ENCODE measurements at places on chromosomes 6 and 20.

DNA sequence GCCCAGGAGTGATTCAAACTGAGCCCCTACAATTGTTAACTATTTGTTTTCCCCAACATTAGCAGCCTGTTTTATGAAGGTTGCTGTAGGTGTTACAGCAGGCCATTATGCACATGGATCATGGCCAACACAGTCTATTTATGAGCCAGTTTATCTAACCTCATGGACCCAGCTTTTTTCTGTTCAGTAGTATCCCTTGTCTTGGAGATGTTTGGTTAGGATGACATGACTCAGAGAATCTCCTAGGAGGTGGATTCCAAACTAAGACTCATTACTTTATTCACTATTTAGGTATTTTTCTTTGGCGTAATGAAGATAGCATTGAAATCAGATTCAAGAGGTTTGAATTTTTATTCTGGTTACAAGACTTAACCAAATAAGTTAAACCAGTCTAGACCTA, 62.8 kb upstream of the TFB1M start:
- DNase-seq = no peak

DNA sequence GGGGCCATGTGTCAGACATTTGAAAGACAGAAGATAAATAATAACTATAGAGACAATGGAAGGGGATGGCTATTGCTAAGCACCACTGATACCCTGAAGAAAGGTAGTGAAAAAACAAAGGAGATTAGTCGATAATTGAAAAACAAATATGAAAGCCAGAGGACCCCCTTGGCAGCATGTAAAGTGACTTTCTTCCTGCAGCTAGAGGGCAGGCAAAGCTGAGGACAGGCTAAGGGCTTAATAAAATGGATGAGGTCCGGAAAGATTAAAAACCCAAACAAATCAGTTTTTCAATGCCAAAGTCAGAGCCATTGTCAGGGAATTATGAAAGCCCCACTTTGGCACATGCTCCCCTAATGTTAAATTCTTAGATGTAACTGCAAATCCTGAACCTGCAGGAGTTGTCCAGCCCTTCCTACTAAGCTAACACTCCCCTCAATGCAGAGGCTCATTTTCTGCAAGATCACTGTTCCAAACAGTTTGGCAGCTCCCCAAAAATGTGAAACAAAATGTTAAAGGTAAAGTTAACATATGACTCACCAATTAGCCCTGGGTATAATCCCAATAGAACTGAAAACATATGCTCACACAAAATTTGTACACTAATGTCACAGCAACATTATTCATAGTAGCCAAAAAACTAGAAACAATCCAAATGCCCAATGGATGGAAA, 1177.9 kb downstream of the GRIK2 start:
- DNase-seq = no peak

DNA sequence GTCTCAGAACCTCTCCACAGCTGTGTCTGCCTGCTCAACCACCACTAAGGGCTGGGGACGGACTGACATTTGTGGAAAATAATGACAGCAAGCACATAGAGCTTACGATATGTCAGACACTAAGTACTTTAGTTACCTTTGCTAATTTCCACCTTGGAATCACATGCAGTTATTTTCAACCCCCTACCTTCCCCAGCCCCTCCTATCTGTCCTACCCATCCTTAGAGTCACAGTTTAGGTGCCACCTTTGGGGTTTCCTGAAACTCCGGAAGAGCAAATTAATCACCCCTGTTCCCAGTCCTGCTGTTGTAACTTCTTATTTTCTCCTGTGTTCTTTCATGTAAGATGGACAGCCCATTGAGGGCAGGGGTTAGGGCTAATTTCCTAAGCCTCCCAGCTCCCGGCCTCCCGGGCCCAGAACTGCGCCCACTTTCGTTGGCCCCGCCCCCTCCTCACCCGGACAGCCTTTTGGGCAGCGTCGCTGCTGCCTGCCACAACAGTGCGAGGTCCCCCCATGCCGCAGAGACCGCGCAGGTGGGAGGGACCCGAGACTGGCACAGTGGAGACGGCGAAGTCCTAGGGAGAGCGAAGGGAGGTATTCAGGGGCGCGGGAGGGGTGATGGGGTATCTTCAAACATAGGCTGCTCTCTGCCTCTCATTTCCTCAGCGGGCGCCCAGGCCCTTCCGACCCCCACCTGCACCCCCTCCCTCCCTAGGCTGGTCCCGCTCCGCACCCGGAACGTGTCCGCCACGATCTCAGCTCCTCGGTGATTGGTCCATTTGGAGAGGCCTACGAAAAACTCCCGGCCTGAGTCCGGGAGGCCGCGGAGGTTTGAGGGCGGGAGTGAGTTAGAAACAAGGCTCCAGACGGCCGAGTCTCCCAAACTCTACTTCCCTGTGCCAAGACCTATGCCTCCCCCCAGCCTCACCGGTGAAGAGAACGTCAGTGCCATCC, 1.1 kb downstream of the DDAH2 start:
- DNase-seq = no peak

- no peak for DNase-seq
These were observed 33.6 kb upstream of the TRAF3IP2 start for GRCh38 chr6:111639266-111639665.

DNA sequence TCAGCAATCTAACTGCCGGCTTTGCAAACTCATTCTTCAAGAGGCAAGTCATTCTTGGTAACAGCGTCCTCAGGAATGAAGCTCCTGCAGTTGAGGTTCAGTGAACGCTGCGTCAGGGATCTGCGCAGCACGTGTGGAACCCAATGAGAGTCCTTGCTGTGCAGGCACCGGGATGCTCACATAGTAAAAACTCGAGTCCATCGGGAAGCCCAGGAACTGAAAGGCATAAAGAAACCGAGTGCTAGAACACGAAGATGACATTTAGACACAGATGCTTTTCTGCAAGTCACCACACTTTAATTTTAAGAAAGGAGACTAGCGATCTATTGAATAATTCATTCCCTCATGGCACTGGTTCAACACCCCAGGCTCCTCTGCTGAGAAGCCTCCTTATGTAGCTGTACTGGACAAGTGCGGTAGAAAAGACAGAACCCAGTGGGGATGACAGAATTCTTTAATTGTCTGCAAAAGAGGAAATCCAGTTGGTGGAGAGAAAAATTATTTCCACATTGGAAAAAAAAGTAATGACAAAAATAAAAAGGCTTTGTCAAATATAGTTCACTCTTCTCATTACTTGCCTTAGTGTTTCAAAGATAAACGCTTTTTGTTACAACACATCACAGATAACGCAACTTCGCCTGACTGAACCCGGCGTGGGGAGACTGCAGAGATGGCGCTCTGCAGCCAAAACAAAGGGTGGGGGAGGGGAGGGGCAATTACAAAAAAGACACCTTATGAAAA, 1.9 kb upstream of the AFDN start:
- no peak for DNase-seq

DNA sequence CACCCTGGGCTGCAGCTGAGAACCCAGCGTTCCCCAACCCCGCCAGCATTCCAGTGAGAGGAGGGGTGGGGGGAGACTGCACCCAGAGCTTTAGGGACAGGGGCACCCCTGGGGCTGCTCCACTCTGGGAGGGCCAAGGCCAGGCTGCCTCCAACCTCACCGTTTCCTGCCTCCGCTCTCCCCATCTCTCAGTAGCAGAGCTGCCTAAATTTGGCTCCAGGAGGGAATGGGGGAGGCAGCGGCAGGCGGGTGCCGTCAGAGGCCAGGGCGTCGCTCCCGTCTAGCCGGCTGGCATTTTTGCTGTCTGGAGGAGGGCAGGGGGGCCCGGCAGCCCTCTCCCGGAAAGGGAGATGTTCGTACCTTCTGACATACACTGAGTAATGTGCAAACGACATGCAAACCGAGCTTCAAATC, 46.6 kb downstream of the NOL4L start:
- DNase-seq = no peak

- DNase-seq = no peak
These were observed 643.8 kb downstream of the RFPL4B start for GRCh38 chr6:112990971-112991370.

GRCh38 chr20:9323622-9324021, 190.8 kb upstream of the LAMP5 start:
- no peak for DNase-seq

DNA sequence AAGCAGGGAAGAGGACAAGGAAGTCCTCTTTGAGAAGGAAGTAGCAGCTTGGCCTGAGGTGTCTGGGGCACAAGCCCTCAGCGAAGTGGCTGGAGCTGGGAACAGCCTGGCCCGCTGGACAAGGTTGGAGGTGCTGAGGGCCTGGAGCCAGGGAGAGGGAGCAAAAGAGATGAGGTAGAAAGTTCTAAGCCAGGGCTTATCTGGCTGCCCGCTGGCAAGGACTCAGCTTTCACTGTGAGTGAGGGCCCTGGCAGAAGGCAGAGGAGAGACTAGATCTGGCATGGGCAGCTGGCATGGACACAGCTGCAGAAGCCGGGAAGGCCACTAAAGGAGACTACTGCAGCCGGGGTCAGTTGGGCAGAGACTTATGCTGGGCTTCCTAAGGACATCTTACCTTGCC, 21.8 kb upstream of the PCMTD2 start:
- no peak for DNase-seq

DNA sequence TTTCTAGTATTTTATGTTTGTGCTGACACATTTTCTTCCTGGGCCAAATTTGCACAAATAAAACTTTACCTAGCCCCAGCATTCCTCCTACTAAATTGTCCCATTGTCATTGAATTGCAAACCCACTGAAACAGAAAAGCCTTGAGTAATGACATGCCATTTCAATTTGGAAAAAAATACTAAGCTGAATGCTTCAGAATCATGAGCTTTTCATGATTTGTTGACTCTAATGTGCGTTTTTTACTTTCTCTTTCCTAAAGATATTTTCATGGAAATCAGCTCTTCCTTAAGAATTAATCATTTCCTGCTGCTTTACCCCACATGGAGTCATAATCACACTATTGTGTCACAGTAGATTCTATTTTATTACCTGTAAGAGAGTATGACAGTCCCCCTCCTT, 47.4 kb downstream of the TRDN start:
- no peak for DNase-seq

- no peak for DNase-seq
These were observed 6.1 kb downstream of the DNPH1 start for GRCh38 chr6:43223175-43223574.

DNA sequence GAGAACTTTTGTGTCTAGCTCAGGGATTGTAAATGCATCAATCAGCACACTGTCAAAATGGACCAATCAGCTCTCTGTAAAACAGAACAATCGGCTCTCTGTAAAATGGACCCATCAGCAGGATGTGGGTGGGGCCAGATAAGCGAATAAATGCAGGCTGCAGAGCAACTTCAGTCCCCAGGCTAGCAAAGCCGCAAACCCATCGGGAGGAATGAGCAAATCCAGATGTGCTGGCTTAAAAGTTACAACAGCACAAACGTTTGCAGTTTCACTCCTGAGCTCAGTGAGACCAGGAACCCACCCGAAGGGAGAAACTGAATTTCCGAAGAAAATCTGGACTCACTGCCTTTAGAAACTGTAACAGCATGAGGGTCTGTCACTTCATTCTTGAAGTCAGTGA, 21.9 kb upstream of the MBOAT1 start:
- DNase-seq = no peak

GRCh38 chr20:50551288-50551687, 41.1 kb downstream of the PTPN1 start:
- DNase-seq = no peak

DNA sequence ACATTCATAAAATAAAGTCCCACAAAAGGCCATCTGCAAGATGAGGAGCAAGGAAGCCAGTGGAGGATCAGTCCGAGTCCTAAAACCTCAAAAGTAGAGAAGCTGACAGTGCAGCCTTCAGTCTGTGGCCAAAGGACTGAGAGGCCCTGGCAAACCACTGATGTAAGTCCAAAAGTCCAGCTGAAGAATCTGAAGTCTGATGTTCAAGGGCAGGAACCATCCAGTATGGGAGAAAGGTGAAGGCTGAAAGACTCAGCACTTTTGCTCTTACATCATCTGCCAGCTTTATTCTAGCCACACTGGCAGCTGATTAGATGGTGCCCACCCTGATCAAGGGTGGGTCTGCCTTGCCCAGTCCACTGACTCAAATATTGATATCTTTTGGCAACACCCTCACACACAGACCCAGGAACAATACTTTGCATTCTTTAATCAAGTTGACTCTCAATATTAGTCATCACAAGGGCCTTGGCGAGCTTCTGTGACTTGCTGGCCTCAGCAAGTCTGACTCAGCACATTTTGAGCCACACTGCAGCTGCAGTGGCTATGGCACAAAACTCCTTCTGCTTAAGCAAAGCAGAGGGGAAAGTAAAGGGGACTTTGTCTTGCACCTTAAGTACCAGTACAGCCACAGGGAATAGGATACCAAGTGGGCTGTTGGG, 1370.3 kb upstream of the CITED2 start:
- no peak for DNase-seq

GRCh38 chr20:23153696-23154341, 67.7 kb upstream of the CD93 start:
- no peak for DNase-seq

- DNase-seq = no peak
These were observed 6.7 kb downstream of the FOXA2 start for GRCh38 chr20:22577515-22578220.

GRCh38 chr6:40163924-40164323, 229.7 kb upstream of the MOCS1 start:
- no peak for DNase-seq

DNA sequence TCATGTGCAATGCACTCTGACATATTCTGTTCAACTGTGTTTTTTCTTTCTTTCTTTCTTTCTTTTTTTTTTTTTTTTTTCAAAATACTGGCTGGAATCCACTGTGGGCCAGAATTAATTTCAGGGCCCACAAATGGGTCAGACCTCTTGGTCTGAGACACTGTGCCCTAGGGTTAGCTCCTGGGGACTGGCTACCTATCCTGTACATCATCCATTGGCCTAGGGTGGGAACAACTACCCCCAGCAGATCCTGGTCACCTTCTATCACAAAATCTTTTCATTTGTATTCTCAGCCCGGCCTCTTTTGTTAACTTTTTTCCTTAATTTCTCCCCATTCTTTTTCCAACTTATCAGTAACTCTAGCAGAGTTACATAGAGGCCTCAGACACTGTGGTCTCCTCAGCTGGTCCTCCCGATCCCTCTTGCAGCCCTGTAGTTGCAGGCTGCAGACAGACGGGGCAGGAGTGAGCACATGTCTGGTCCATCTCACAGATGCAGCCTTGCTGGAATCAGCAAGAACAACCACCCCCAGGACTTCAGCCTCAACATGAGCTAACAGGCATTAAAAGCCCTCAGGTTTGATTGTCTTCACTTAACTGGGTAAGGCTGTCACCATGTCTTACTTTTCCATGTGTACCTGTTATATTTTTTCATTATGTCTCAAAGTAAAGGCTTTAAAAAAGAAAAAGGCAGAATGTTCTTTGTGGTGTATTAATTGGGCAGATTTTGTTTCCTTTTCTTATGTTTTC, 41.3 kb downstream of the TXLNB start:
- DNase-seq = peak; percentile 42

GRCh38 chr6:88548891-88549505, 382.9 kb upstream of the CNR1 start:
- DNase-seq = no peak
